Breast epithelium (tissue), 4 donors: ENCODE measurements at places on chromosomes 3 and 15. TPM values are rescaled to one million over a fixed set of nuclear protein-coding genes. Genes with fewer than 3 reads are reported as not detected.
A peak's percentile ranks its signal among the peaks of the same experiment; 100 is the strongest.

Gene DNAJB11
- total RNA-seq, result 41.6 TPM

Gene SEC11A
- 122 TPM for total RNA-seq

Gene EPHA6
- total RNA-seq, result 1.2 TPM

Gene EHHADH
- 5.6 TPM for total RNA-seq

- no peak for DNase-seq
- H3K27me3 ChIP-seq, result peaks cover 9% of the 10 kb centered on the region
- H3K36me3 ChIP-seq, result no peaks in the 10 kb centered on the region
- H3K4me1 ChIP-seq, result no peaks in the 10 kb centered on the region
- H3K4me3 ChIP-seq, result no peak overlapping the region
Measured at GRCh38 chr15:79192462-79193036, 90.0 kb upstream of the ANKRD34C start.

DNA sequence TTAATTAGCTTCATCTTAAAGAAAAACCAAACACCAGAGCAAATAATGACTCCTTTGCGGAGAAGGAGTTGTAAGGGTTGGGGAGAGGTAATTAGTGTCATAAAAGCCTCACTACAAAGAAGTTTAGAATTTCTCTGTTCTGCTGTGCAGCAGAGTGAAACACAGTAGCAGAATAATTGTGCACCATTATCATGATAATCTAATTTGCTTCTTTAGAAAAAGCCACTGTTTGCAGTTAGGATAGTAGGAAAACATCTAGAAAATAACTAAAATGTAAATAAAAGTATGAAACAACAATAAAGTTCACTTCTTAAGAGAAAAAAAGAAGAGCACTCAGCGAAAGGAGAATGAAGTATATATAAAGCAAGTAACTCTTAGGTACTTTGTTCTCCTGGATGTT, 5.5 kb downstream of the SHOX2 start:
- no peak overlapping the region for H3K4me3 ChIP-seq
- DNase-seq, result no peak
- H3K36me3 ChIP-seq, result no peaks in the 10 kb centered on the region

- peaks cover 4% of the 10 kb centered on the region for H3K4me1 ChIP-seq
- H3K27ac ChIP-seq, result no peak overlapping the region
- no peak overlapping the region for H3K4me3 ChIP-seq
- H3K27me3 ChIP-seq, result no peaks in the 10 kb centered on the region
Measured at GRCh38 chr3:177439694-177440269, 242.5 kb upstream of the TBL1XR1 start.

DNA sequence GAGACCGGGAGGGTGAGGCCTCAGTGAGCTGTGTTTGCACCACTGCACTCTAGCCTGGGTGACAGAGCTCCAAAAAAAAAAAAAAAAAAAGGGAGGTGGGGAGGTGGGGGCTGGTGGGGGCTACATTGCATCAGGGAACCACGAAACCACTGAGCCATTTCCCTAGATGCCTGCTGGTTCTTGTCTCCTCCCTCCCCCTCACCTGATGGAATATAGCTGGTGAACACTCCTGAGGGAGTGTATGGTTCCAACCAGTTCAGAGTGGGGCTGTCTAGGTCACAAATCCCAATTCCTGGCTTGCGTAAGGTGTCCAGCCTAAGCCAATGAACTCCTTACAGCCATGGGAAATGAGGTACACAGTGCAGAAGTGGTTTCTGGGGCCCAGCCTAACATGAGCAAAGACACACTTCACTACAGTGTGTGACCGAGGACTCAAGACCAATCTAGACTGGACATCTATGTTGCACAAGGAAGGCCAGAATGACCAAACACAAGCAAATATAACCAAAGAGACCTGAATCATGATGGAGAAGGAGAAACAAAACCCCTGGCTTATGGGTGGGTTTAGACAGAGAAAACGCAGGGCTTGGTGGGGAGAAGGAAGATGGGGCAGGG, 39.1 kb upstream of the OSBPL11 start:
- no peak overlapping the region for H3K4me3 ChIP-seq
- no peaks in the 10 kb centered on the region for H3K36me3 ChIP-seq
- no peaks in the 10 kb centered on the region for H3K4me1 ChIP-seq

DNA sequence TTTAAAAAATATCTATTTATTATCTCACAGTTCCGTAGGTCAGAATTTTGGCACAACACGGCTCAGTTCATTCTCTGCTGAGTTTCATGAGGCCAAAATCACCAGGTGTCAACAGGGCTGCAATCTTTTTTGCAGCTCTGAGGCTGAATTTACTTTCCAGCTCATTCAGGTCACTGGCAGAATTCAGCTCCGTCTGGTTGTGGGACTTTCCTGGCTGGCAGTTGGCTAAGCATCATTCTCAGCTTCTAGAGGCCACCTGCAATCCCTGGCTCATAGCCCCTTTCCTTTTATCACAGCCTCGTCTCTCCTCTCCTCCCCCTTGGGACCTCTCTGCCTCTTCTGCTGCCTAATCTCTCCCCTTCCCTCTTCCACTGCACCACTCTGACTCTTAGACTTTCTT, 174.0 kb upstream of the WNT5A start:
- H3K27ac ChIP-seq, result no peak overlapping the region
- H3K4me1 ChIP-seq, result no peaks in the 10 kb centered on the region
- no peaks in the 10 kb centered on the region for H3K36me3 ChIP-seq
- no peaks in the 10 kb centered on the region for H3K27me3 ChIP-seq
- no peak for DNase-seq

- no peaks in the 10 kb centered on the region for H3K36me3 ChIP-seq
- no peak for DNase-seq
- no peak overlapping the region for H3K4me3 ChIP-seq
- no peak overlapping the region for H3K27ac ChIP-seq
Measured at GRCh38 chr3:51063053-51063452, 322.0 kb upstream of the MANF start.

DNA sequence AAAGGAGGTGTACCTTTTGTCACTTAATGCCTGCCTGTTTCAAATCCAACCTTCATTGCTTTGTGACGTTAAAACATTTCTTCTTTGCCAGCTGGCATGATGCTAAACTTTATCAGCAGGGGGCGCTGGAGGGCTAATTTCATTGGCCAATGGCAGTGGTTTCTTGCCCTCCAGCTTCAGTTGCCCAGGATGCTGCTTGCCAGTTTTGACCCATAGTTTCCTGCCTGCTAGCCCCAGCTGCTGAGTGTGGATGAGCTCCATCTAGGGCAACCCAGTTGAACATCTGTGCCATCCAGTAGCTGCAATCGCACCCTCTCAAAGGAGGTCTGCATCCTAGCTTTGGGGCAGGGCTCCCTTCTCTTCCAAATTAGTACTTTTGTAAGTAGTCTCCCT, 22.1 kb downstream of the ACKR2 start:
- H3K36me3 ChIP-seq, result no peaks in the 10 kb centered on the region
- H3K4me1 ChIP-seq, result no peaks in the 10 kb centered on the region
- no peak overlapping the region for H3K4me3 ChIP-seq
- DNase-seq, result peak; percentile 59
- H3K27ac ChIP-seq, result no peak overlapping the region

DNA sequence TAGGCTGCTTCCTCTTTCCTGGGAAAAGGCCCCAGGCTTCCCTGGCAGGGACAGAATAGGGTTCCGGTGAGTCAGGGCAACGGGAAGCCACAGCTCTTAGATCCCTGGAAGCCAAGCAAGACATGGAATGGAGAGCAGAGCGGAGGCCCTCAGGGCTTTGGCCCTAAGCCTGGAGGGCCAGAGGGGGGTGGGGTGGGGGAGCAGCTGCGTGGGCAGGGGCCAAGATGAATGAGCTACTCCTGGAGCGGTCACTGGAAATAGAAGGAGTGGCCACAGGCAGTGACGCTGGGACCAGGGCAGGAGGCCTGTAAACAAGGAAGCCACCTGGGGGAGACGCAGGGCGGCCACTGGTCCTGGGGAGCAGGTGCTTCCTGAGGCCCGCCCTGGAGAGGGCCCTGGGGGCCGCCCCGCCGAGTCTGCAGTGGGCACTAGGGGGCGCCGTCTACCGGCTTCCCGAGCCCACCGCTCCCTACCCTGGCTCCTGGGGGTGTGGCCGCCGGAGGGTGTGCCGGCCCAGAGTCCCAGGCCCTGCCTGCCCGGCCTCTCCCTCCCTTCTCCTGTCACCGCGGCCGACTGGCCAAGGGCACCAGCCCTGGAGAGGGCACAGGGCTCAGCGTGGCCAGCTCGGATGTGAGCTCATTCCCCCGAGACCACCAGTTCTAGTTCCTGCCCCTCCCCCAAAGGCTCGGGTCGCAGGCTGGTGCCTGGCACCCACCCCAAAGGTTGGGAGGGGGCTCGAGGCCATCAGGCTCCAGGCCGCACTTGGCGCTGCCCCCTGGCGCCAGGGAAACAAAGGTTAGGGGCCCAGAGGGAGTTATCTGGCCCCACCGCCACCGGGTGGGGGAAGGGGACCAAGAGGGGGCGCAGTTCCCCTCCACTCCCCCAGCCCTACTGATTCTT, 12.1 kb downstream of the VPS18 start:
- H3K4me3 ChIP-seq, result peak overlapping the region; percentile 51
- H3K27me3 ChIP-seq, result no peaks in the 10 kb centered on the region
- H3K4me1 ChIP-seq, result peaks cover 6% of the 10 kb centered on the region

- H3K4me3 ChIP-seq, result no peak overlapping the region
- DNase-seq, result no peak
- no peaks in the 10 kb centered on the region for H3K36me3 ChIP-seq
- no peaks in the 10 kb centered on the region for H3K4me1 ChIP-seq
Measured at GRCh38 chr3:131348911-131349310, 32.7 kb upstream of the NUDT16 start.

- H3K27ac ChIP-seq, result no peak overlapping the region
- H3K4me1 ChIP-seq, result no peaks in the 10 kb centered on the region
- H3K27me3 ChIP-seq, result no peaks in the 10 kb centered on the region
- H3K36me3 ChIP-seq, result no peaks in the 10 kb centered on the region
- no peak for DNase-seq
Measured at GRCh38 chr3:133413161-133414020, 13.5 kb downstream of the BFSP2 start.
